LHCN-M2 (cell line): ENCODE measurements at places on chromosomes 2 and 18. TPM values are rescaled to one million over a fixed set of nuclear protein-coding genes. Genes with fewer than 3 reads are reported as not detected.

DNA sequence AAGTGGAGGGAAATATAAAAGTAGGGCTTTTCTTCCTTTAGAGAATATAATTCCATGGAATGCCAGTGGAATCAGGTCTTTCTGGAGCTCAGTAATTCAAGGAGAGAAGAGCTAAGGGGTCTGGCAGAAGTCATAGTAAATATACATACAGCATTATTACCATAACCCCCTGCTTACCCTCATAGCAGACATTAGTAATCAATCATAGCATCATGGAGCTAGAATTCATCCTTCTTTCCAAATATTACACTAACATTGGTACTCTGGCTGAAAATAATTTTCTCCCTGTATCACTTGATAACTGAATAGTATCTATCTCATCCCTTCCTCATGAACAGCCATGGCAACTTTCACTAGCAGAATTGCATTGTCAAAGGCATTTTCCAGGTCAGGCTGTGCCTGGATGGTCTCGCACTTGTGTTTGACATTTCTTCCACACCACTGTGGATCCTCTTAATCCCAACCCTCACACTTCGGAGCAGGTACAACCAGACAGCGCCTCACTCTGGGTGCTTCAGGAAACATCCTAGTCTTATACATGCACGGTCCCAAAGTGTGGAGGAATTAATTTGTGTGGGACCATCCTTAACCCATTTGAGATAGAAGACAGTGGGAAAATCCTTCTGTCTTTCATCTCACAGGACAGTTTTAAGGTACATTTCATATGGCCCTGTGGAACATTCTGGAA lies 84.2 kb upstream of the SEC11C start:
- no peak for DNase-seq

GRCh38 chr2:37775908-37776250 lies 104.4 kb upstream of the CDC42EP3 start:
- DNase-seq, result peak; percentile 74

DNA sequence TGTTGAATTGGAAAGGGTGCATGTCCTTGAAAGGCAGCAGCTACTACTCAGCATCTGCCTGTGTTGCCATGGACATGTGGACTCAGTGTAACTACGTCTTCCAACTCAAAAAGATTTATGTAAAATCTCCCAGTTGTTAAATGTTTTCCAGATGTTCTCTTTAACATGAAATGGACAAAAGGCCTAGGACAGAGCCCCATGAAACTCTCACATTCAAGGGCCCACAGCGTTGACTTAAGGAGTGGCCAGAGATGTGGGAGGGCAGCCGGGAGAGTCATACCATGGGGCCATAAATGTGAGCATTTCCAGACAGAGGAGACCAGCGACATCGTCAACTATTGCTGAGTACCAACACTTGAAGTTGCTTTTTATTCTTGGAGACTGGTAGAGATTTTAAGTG lies 9.9 kb downstream of the SLC3A1 start:
- DNase-seq, result no peak

PROM2 gene
- total RNA-seq, result 0.06 TPM in 2 replicates
